M059J (cell line): ENCODE measurements at places on chromosomes 16 and 17. TPM values are rescaled to one million over a fixed set of nuclear protein-coding genes. Genes with fewer than 3 reads are reported as not detected.

The GSPT1 gene
- total RNA-seq = 77.5 and 139 TPM in 2 replicates

The MT1X gene
- total RNA-seq = 200 and 232 TPM in 2 replicates

The ADCY7 gene
- 10.5 and 17.4 TPM in 2 replicates for total RNA-seq

The TMC8 gene
- total RNA-seq = not detected in 2 replicates

The SDR42E1 gene
- total RNA-seq = 0.64 and 1.3 TPM in 2 replicates

The KRTAP1-5 gene
- total RNA-seq = 3.2 and 5.7 TPM in 2 replicates

The SDF2 gene
- 74.0 and 81.7 TPM in 2 replicates for total RNA-seq

The ARHGDIG gene
- total RNA-seq = not detected in 2 replicates

The ZNF768 gene
- 30.8 and 49.9 TPM in 2 replicates for total RNA-seq

The SOCS7 gene
- 3.9 and 9.7 TPM in 2 replicates for total RNA-seq
